ENCODE measurements at places on chromosomes 2 and 18.

DNA sequence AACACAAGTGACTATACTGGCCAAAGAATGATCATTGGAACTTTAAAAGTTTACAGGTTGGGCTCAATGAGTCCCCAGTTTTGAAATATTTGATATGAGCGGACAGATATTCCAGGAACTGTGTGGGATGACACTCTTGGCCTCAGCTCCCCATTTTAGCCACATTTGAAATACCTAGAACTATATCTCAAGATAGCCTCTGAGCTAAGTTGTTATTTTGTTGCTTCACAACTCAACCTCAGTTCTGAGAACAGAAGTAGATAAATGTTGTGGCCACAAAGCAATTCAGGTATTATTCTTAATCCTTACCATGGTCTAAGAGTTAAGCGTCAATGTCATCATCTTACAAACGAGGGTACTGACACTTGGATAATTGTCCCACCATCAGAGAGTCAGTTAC is 172.2 kb upstream of the SETBP1 start:
- no peak for DNase-seq

- no peak for DNase-seq
Observed at GRCh38 chr2:86806059-86806857, 15.5 kb upstream of the CD8A start.

DNA sequence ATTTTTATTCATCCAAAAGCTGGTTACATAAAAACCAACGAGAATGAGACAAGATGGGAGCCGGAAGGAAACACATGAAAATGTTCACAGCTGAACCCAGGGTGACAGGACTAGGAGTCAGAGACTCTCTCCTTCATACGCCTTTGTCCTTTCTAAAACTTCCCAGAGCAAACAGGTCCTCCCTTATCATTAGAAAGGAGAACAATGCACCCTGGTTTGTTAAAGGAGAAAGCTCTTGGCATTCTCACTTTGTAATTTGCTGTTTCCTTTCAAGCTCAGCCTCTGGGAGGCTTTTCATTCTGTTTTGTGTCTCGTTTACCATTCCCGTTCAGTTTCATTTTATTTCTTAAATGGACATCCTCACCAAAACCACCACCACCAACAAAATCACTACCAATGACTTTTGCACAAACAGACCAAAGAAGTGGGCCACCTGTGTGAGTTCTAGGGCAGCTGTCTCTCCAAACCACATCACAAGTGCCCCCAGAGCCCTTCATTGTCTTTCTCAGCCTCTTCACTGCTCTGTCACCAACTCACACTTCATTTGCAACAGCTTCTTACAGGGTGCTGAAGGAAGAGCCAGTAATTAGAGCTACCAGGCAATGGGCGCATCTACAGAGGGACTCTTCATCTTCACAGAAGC is 105.3 kb downstream of the HDAC4 start:
- DNase-seq: no peak

- no peak for DNase-seq
Observed at GRCh38 chr18:45102863-45103262, 422.2 kb downstream of the SETBP1 start.

GRCh38 chr2:189267925-189268579 is 88.5 kb upstream of the COL5A2 start:
- DNase-seq: no peak

- DNase-seq: no peak
Observed at GRCh38 chr2:231378026-231378722, 17.3 kb upstream of the B3GNT7 start.

DNA sequence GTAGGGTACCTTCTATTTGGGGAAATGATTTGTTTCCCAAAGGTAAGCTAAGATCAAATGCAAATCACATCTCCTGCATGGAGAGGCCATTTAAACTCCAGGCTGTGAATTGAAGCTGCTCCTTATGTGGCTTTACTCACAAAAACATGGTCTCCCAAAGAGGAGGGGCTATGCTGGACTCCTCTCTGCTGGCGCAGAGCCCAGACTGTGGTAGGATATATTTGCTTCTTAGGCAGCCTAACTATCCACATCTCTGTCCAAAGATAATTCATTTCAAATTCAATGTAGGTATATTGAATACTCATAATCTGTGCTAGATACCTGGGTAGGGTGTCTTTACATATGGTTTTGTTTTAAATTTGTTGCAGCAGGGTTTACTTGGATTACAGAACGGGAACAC is 358.5 kb downstream of the ALK start:
- no peak for DNase-seq

DNA sequence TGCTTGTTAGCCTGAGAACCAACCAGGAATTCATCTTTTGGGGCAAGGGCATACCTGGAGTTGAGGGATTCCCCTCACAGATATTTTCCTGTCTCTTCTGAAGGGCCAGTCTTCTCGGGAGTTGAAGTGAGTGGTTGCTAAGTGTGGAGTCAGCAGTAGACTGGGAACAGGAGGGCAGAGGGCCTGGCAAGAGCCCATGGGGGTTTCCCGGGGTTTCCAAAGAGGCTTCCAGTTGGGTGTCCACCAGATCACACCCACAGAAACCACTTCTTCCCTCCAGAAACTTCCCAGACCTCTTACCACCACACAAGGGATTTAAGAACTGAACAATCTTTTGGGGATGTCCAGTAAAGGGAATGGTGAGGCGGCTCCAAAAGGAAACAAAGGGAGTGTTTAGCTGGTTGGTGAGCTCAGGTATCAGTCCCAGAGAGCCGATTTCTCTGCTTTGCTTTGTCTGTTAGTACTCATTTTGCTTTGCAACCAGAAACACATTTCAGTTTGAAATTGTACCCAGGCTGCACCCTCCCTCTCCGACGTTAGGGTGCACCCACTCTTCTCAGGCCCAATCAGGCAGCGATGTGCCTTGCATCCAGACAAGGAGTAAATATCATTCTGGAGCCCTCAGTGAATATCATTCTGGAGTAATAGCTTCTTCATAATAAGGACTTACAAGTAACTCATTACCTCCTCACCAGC is 47.5 kb upstream of the SPATS2L start:
- DNase-seq: no peak

GRCh38 chr18:67132919-67133318 is 383.6 kb downstream of the DSEL start:
- DNase-seq: no peak
